ENCODE measurements at places on chromosomes 16 and 17.

GRCh38 chr16:60166111-60166510, 1432.0 kb upstream of the GOT2 start:
- DNase-seq = no peak

DNA sequence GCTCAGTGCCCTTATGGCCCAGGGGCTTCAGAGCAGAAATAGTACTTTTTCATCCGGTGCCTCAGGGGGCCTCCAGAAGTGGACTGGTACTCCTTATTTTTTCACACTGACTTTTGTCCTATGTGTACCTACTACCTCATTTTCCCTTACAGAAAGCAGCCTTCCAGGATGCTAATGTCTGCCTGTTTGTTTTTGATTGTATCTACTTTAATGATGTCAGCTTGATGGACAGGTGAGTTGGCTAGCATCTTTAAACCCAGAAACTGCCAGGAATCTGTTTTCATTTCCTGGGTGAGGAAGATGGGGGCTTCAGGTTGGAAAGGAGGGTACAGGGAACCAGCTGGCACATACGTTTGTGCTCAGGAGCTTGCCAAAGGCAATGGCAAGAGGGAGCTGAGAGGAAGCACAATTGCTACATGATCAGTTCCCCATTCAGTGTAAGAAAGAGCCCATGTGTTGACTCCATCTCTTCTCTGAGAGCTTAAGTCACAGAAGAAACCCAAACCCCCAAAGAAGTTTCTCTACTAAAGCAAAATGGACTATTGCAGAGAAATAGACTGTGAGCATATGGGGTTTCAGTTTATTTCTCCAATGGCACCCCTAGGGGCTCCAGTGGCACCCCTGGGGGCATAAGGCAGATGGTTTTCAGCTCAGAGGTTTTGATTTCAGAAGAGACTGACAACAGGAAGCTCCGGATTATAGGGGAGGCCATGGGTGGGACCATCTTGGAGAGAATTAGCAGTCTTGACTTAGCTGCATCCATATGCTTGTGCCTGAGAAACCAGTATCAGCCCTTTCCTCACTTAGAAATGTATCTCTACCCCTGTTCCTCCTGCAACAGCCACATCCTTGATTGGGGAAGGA, 16.3 kb downstream of the LIG3 start:
- no peak for DNase-seq

- no peak for DNase-seq
These were observed 3.2 kb downstream of the ZSCAN10 start for GRCh38 chr16:3095869-3096268.

DNA sequence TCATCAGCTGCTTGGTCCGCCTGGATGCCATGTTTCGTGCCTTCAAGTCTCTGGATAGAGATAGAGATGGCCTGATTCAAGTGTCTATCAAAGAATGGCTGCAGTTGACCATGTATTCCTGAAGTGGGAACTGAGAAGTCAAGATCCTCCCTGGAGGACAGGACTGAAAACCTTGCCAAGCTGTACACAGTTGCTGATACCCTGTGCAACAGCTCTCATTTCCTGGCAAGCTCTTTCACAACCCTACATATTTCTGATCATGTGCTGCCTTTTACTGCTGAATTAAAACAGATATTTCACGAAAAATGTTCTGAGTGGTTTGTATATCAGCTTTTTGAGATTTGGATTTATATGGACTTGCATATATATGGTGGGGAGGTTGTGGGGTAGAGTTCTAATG, 898 bp downstream of the CAPNS2 start:
- no peak for DNase-seq

- DNase-seq = no peak
These were observed 22.4 kb downstream of the CMC2 start for GRCh38 chr16:80984124-80984892.

- DNase-seq = no peak
These were observed 8.2 kb downstream of the CAVIN1 start for GRCh38 chr17:42414704-42415409.

- no peak for DNase-seq
These were observed 148.7 kb downstream of the AIPL1 start for GRCh38 chr17:6286233-6286632.

GRCh38 chr17:32281011-32281451, 15.4 kb downstream of the RHBDL3 start:
- DNase-seq = no peak

GRCh38 chr17:15930426-15930825, 14.5 kb upstream of the ADORA2B start:
- DNase-seq = no peak
